ENCODE measurements at places on chromosomes 2 and 18. TPM values are rescaled to one million over a fixed set of nuclear protein-coding genes. Genes with fewer than 3 reads are reported as not detected.

DNA sequence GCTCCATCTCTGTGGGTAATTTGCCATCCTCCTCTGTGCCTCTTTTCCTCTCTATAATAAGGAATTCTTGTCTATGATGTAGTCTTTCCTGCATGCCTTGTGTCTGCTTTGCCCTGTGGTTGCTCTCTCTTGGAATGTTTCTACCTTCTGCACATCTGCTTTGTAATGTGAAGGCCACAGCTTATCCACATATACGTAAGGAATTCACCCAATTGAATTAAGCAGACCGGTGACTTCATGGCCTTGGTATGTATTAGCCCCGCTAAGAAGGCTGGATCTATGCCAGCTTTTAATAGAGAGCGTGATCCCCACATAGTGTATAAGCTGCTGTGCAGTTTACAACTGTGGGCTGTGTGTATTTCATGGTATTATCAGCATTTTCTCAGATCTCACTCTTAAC lies 274.7 kb downstream of the RNF144A start:
- no peak for DNase-seq

GRCh38 chr2:120778244-120778643 lies 42.6 kb downstream of the GLI2 start:
- DNase-seq: no peak

The RIT2 gene
- not detected for total RNA-seq

The MMADHC gene
- total RNA-seq: 204 TPM

DNA sequence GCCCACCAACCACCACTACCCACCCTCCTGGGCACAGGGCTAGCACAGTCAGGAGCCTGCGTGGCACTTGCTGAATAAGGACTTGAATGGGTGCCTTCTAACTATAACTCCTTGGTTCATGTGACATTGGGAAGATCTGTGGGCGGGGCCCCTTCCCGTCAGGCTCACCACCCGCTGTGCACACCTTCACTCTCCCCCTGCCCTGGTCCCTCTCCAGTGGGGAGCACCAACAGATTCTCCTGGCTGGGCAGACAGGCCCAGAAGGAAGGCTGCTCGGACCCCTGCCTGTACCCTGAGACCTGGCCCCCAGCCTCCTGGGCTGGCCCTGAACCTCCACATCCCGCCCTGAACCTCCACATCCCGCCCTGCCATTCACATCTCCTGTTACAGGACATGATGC lies 33.4 kb upstream of the POMC start:
- no peak for DNase-seq

DNA sequence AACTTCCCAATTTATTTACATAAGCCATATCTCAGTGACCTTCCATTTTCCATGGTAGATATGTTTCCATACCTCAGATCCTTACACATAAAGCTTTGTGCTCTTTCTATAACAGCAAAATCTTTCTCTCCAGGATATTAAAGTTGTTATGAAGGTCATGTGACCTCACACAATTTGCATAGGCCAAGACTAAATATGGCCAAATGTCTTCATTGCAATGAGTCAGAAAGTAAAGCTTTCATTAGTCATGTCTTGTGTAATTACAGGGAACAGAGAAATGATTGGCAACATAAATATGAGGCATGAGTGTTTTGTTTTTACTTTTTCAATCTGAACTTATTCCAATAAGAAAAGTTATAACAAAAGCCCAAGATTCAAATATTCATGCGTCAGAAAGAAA lies 243.5 kb downstream of the ASXL3 start:
- DNase-seq: no peak

DNA sequence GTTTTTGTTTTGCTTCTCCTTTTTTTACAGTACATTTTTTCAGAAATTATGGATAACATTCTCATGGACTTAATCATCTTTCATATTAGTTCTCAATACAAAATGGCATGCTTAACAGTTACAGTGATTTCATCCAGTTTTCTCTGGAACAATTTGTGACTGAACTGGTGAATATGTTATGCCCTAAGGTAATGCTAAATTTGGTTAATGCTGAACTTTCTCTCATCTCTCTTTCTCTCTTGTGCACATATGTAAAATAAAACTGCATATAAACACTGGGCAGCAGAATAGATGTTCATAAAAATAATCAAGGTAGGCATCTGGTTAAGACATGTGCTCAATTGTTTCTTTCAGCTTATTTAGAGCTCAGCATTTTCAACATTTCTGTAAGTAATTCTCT lies 196.3 kb upstream of the TMEFF2 start:
- no peak for DNase-seq

DNA sequence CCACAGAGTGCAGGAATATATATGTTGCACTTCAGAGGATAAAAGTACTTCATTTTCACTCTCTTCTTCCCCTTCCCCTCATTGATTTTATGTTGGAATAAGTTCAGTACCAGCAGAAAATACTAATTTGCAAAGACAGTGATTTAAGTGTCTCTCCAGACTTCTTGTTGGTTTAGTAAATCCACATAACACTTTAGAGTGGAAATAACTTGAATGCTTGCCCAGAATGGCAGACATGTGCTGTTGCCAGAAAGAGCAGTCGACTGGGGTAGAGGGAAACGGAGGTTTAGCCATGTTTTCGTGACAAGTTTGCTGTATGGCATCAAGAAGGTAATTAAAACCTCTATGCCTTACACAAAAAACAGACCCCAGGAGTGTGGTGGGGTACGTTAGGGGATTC lies 246.0 kb upstream of the CXCR4 start:
- no peak for DNase-seq

The C2orf15 gene
- not detected for total RNA-seq

- DNase-seq: no peak
Observed at GRCh38 chr2:120628248-120628647, 107.4 kb upstream of the GLI2 start.

- no peak for DNase-seq
Observed at GRCh38 chr2:134140251-134140661, 113.6 kb upstream of the MGAT5 start.

The M1AP gene
- not detected for total RNA-seq

DNA sequence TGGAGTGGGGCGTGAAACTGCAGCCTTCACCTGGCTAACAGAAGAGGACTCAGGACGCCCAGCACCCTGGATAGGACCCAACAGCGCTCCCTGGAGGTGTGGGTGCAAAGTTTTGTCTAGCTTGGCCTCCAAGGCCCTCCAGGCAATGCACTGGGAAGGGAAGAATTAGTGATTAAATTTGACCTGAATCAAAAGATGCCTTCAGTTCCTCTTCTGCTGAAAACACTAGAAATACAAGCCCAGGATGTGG lies 779 bp upstream of the TRIB2 start:
- peak; percentile 94 for DNase-seq

GRCh38 chr2:172685467-172685866 lies 50.2 kb upstream of the RAPGEF4 start:
- DNase-seq: no peak

The ZNF397 gene
- total RNA-seq: 10.1 TPM

DNA sequence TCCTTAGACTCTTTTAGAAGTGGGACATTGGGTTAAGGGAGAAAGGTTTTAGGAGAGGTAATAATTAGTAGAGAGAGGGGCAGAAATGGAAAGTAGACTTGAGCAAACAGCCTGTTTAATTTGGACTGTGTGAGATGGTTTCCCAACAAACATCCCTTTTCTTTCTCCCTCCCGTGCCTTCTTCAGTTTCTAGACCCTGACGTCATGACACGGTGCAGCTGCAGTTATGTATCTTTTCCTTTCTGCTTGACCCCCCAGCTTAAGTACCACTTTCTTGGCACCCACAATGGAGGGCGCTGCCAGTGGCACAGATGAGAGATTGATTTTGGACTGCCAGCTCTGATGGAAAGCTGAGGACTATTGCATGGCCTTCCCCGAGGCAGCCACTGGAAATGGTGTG lies 86.9 kb upstream of the FAM136A start:
- DNase-seq: no peak

- DNase-seq: no peak
Observed at GRCh38 chr2:37895140-37895539, 29.9 kb upstream of the RMDN2 start.

The CPS1 gene
- 0.85 TPM for total RNA-seq

The VIL1 gene
- not detected for total RNA-seq

The LYG2 gene
- total RNA-seq: not detected

DNA sequence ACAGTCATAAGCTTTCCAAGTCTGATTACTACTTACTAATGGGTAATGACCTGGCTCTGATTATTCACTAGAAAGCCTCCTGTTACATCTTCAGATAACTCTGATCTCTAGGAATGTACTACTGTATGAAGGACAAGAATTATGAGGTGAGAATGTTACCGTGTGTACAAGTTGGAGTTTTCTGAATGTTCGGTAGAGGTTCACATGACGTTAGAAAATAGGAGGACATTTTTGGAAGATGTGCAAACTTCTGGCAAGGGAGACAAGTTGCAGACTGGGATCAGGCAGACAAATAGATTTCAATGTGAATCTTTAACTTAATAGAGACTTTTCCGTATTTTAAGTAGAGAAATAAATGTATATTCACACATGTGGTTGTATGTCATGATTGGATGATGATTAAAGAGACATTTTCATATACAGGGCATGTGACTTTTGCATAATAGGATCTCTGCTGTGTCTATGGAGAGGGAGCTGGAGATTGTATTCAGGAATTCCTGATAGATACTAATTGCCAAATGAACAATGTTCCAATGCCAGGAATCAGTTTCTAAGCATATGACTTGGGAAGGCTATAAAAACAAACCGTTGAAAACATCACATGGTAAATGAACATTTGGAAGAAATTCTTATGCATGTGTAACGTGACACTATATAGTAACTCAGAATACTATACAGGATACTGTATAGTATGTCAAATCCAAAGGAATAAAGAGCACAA lies 1695.8 kb upstream of the PIK3C3 start:
- no peak for DNase-seq

GRCh38 chr18:13137670-13138419 lies 80.7 kb upstream of the LDLRAD4 start:
- DNase-seq: peak; percentile 66

DNA sequence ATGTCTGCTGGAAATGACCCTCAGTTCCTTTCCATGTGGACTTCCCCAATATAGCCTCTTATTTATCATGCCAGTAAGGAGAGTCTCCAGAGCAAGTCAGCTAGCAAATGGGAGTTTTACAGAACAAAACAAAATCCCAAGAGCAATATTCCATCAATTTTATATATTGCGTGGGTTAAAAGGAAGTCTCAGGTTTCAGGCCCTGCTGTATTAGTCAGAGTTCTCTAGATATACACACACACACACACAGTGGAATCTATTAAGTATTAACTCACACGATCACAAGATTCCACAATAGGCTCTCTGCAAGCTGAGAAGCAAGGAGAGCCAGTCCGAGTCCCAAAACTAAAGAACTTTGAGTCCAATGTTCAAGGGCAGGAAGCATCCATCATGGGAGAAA lies 102.8 kb upstream of the MAP2 start:
- no peak for DNase-seq

DNA sequence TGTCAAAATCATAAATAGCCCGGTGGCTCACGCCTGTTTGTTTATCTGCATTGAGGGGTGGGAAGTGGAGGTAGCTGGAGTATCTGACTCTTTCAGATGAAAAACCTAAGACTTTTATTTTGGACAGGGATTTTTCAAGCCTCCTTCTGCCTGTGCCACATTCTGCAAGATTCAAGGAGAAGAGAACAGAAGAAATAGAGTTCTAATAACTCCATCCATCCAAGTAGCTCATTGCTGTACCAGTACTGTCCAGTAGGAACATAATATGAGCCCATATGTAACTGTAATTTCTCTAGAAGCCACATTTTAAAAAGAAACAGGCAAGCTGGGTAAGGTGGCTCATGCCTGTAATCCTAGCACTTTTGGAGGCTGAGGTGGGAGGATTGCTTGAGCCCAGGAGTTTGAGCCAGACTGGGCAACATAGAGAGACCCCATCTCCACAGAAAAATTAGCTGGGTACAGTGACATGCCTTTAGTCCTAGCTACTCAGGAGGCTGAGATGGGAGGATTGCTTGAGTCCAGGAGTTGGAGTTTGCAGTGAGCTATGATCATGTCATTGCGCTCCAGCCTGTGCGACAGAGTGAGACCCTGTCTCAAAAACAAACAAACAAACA lies 35.4 kb upstream of the NT5DC4 start:
- DNase-seq: no peak

DNA sequence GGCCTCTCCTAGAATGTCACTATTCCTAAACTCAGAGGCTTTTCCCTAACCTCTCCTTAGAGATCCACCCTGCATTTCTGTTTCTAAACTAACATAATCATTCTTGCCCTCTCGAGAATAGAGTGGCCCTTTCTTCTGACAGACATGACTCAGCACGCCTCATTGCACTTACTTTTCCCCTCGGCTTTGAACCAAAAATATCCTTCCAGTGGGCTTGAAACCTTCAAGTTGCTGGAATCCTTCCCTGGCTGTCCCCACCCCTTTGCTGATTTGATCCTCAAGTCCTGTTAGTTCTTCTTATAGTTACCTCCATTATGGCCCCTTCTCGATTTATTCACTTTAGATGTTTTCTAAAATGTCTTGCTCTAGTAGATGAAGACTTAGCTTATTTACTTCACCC lies 158.0 kb downstream of the LTBP1 start:
- DNase-seq: peak; percentile 53

- DNase-seq: peak; percentile 24
Observed at GRCh38 chr18:67385455-67385854, 131.1 kb downstream of the DSEL start.

The SNED1 gene
- 23.4 TPM for total RNA-seq

DNA sequence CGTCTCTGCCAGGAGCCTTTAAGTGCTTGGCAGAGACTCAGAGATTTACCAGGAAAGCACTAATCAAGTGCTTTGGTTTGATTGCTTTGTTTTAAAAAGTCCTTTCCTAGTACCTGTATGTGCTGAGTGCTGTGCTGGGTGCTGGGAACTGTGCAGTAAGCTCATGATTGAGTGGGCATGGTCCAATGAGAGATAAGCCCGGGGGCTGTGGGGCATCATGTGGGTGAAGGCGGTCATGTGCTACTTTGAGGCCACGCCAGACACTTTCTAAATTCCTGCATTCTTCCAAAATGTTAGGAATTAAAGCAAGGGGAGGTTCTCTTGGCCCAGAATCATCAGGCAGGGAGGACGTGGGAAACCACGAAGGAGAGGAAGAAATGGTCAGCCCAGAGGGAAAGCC lies 109.0 kb downstream of the ACAA2 start:
- no peak for DNase-seq

DNA sequence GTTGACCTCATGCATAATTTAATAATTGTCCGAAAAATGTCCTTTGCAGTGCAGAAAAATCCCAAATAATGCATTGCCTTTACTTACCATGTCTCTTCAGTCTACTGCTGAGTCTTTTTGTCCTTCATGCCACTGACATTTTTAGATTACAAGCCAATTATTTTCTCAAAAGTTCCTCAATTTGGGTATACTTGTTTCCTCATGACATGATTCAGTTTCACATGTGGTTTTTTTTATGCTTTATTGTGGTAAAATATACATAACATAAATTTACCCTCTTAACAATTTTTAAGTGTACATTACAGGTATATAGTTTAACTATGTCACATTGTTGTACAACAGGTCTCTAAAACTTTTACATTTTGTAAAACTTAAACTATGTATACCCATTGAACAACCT lies 81.0 kb downstream of the EPC2 start:
- DNase-seq: no peak

All from dermis blood vessel endothelial cell (primary cell).